ENCODE measurements at places on chromosomes 16 and 17.

DNA sequence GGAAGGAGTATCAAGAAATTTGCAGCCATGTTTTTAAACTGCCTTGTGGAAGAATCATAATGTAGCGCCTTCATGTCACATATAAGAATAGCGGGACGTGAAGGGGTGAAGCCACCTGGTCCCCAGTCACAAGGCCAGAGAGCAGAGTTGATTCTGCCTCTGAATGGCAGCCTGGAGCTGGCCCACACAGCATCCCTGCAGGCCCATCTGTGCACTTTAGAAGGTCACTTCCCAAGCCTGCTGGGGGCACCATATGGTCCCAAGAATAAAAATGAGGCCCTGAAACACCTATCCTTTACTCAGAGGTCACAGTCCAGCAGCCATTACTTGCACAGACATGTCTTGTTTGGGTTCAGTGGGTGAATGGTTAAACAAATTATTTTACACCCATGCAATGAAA lies 15.0 kb downstream of the CD300E start:
- no peak for DNase-seq

- no peak for DNase-seq
Observed at GRCh38 chr17:32503251-32504165, 16.7 kb downstream of the CDK5R1 start.

GRCh38 chr17:81701288-81702071 lies 1.7 kb upstream of the MRPL12 start:
- DNase-seq: no peak

- no peak for DNase-seq
Observed at GRCh38 chr16:66147291-66147690, 219.2 kb upstream of the CDH5 start.

- DNase-seq: no peak
Observed at GRCh38 chr16:50699326-50700159, 6.1 kb downstream of the NOD2 start.
